GM13976 (cell line): ENCODE measurements at places on chromosomes 12 and 14.
A peak's percentile ranks its signal among the peaks of the same experiment; 100 is the strongest.

DNA sequence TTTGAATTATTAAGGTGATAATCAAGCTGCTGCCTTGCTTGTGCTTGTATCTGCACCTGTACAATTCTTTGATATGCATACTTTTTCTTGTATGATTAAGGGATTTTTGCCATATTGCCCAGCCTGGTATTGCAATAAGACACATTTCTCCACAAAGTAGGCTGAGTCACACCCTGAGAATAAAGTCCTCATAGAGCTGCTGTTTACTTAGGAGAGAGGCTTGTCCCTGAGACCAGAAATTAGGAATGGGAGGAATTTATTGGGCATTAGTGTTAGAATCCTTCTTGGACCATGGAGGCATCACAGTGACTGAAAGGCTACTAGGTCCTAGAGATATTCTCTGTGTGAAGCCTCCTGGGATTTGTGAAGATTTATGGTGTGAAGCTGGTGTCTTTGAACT is 506.8 kb upstream of the FBXO33 start:
- no peak for DNase-seq

- DNase-seq = no peak
Observed at GRCh38 chr12:121131941-121132341, 735 bp upstream of the P2RX7 start.

GRCh38 chr14:64225151-64225757 is 68.9 kb downstream of the ESR2 start:
- no peak for DNase-seq

GRCh38 chr14:75399843-75400775 is 27.7 kb upstream of the JDP2 start:
- DNase-seq = no peak

DNA sequence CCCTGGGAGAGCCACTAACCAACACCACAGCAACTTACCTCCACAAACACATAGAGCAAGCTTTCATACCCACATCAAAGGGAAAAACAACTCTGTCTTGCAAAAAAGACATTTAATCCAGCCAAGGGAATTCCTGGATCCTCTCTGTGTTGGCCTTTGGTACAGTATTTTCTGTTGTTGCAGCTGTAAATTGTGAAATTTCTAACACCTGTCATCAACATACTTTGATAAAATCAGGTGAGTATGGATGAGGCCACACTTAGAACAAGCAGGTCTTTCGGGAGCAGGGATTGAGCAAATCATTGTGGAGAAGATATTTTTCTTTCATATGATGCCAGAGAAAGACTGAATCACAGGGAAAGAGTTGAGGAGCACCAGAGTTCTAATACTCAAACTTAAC is 89.3 kb downstream of the SPTSSA start:
- DNase-seq = no peak

DNA sequence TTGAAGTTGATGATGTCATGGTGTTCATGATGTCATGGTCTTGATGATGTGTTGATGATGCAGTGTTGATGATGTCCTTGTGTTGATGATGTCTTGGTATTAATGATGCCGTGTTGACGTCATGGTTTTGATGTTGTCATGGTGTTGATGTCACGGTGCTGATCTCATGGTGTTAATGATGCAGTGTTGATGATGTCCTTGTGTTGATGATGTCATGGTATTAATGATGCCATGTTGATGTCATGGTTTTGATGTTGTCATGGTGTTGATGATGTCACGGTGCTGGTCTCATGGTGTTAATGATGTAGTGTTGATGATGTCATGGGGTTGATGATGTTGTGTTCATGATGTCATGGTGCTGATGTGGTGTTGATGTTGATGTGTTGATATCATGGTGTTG is 48.0 kb upstream of the RIMBP2 start:
- DNase-seq = no peak

DNA sequence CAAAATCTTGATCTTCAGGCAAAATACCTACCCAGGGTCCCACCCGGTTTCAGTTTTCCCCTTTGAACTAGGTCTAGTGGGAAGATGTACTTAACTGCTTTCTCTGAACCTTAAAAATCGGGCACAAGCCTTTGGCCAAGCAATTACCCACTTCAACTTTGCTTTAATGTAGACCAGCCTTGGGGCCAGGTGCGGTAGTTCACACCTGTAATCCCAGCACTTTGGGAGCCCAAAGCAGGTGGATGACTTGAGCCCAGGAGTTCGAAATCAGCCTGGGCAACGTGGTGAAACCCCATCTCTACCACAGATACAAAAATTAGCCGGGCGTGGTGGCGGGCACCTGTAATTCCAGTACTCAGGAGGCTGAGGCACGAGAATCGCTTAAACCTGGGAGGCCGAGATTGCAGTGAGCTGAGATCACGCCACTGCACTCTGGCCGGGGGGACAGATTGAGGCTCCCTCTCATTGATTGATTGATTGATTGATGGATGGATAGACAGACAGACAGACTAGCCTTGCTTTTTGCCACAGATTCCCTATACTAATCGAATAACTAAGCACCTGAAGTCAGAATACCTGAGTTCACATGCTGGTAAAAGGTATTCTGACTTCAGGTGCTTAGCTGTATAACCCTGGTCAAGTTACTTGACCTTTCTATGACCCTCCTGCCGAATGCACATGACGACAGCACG is 1.9 kb downstream of the CLIP1 start:
- no peak for DNase-seq

GRCh38 chr12:126570566-126570965 is 1505.3 kb downstream of the AACS start:
- no peak for DNase-seq

DNA sequence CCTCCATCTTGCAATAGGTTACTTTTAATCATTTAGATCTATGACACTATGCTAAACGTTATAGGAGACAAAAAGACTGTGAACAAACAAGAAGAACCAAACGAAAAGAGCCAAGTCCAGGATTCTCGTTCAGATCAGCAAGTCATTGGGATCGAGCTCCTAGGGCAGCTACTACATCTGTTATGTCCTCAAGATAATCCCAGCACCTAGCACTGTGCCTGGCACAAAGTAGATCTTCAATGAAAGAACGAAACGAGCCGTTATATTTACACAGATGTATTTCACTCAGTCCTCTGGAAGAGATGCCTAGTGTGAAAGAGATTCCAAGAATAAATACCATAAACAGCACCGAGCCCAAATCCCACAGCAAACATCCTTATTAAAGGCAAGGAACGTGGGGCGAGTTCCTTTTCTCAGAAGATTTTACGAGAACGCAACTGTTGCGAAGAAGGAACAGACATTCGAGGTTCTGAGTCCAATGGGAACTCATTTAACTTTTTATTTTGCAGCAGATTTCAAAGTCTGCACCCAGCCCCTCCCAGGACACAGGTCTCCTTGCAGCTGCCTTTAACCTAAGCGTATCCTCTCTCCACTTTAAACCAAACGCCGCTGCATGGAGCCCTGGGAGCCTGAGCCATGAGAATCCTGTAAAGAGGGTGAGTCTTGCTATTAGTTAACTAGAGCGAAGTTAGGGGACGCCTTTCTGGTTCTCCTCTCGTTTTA is 544 bp upstream of the TDP1 start:
- no peak for DNase-seq

DNA sequence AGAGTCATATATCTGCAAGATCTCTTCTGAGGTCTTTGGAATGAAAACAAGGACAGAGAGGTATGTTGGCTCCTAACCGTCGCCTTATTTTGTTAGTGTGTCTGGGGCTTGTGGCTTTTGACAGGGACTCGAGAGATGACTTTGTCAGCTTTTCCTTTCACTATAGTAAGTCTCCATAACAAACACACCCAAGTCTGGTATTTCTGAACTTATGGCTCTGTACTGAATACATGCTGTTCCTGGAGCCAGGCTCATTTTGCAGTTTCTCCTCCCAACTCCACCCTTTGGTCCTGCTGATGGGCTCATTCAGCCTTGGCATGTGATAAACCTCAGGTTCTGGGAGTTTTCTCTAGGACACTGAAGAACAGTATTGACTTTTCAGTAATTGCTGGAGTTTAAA is 27.7 kb upstream of the TMED10 start:
- DNase-seq = no peak

GRCh38 chr12:63319386-63319785 is 168.4 kb upstream of the AVPR1A start:
- no peak for DNase-seq

GRCh38 chr12:48972213-48972951 is 847 bp upstream of the WNT10B start:
- DNase-seq = peak; percentile 45

GRCh38 chr12:29996993-29997392 is 213.3 kb upstream of the TMTC1 start:
- no peak for DNase-seq

DNA sequence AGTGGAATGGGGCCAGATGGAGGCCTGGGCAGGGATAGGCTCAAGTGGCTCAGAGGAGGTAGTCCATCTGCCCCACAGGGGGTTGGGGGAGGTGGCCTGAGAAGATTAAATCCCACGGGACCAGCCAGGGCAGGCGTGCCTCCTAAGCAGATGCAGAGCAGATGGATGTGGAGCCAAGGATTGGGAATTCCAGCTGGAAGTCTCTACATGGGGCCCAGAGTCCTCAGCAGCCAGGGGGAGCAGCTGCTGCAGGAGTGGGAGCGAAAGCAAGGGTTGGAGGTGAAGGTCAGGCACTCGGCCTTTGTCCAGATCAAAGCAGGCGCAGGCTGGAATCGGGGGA is 42.4 kb upstream of the VRK1 start:
- DNase-seq = no peak

DNA sequence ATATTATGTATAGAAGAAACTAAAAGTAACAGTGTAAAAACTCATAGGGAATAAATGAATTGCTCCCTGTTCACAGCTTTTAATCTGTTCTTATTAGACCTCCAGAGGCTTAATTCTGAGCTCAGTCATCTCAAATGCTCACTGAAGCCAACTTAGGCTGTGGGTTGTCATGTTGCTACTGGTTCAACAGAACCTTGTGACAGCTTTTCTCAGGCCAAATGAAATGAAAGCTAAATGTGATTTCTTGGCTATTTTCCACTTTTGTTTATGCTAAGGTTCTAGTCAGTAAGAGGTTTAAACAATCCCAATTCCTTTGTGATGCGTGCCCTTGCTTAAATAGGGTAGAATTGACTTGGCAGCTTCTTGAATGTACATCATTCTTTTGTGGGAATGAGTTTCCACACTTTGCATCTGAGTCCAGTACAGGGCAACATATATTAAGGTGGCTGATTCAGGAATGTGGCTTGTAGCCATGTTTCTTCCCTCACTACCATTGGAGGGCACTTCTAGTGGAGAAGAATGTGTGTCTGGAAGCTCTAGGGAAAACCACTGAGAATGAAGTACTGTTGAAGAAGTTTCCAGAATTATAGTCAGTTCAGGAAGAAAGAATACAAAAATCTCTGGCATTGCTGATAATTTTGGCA is 156.4 kb downstream of the NEDD1 start:
- no peak for DNase-seq

DNA sequence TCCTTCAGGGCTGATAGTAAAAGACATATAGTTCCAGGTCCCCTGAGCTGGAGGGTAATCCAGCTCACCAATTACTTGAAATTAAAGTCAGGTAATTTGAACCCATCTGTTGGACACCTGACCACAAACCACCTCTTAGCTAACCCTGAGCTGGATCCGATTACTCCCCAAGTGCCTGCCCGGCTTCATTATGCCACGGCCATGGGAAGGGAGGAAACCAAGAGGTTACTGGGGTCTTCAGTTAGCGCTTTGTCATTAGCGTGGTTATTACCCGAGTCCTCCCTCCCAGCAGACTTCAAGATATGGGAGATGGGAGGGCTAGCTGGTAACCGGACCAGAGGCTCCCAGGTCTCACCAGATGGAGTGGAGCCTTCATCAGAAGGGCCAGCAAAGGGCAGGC is 1071.4 kb downstream of the BCL11B start:
- DNase-seq = no peak

- DNase-seq = no peak
Observed at GRCh38 chr12:104846056-104846767, 111.9 kb downstream of the SLC41A2 start.

GRCh38 chr12:30696103-30696408 is 387 bp upstream of the IPO8 start:
- no peak for DNase-seq

- no peak for DNase-seq
Observed at GRCh38 chr12:74541074-74541473, 3.4 kb downstream of the ATXN7L3B start.

DNA sequence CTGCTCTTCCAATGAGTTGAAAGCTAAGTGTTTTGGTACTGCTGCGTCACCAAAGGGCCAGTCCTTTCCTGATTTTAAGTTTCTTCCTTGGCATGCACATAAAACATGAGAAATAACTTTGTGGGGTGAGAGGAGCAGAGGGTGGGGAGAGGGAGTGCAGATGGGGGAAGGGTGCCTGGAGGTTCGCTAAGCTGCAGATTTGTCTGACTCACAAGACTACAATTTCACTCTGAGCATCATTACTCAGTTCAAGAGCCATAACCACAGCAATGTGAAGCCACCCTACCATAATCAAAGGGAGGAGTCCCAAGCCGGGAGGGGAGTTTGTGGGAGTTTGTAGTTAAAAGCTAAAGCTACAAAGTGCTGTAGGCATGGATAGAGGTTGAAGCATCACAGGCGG is 136.1 kb downstream of the ANO2 start:
- no peak for DNase-seq

DNA sequence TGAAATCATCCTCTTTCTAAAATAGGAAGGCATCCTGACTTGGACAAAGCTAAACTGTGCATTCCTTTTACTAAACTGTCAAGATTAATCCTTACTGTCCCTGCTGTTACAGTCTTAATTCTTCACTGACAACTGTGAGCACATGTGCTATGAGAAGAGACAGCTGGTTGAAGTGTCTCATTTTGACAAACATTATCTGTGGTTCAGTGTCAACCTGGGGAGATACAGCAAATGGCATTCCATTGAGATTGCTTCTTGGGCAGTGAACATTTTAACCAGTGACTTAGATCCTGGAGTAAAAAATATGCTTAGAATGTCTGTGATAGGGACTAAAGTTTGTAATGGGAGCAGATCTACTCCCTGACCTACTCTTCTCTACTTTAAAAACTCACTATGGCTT is 552.6 kb upstream of the ATP2B1 start:
- DNase-seq = no peak

DNA sequence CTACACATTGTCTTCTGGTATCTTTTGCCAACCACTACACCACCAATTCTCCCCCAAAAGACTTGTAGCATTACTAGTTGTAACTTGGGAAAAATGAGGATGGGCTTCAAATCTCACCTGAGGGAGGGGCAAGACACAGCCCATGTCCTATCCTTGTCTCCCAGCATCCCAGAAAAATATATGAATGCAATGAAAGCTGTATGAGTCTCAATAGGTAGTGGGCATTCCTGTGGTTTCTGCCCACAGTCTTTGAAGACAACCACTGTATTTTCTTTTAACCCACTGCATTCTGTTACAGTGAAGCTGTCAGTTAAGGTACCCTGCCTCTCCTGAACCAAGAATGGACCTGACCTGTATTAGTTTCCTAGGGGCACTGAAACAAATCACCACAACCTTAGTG is 336.2 kb upstream of the TMPO start:
- DNase-seq = no peak
